ENCODE measurements at places on chromosomes 6 and 20.

DNA sequence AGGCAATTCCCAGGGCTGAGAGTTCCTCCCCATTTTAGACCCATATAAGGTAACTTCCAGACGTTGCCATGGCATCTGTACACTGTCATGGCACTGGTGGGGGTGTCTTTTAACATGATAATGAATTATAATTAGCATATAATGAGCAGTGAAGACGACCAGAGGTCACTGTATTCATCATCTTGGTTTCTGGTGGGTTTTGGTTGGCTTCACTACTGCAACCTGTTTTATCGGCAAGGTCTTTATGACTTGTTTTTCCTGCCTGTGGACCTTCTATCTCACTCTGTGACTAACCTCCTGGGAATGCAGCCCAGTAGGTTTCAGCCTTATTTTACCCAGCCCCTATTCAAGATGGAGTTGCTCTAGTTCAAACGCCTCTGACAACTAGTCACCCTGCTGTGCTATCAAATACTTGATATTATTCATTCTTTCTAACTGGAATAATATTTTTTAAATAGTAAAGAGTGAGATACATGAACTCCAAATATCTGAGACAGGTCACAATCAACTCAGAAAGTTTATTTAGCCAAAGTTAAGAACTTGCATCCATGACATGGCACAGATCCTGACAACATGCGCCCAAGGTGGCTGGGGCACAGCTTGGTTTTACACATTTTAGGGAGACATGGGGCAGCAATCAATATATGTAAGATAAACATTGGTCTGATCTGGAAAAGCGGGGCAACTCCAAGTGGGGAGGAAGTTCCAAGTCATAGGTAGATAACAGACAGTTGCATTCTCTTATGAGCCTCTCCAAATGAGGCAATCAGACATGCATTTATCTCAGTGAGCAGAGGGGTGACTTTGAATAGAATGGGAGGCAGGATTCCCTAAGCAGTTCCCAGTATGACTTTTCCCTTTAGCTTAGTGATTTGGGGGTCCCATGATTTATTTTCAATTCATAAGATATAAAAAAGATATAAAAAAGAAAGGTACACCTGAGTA is 1.2 kb upstream of the UFL1 start:
- peak; percentile 56 for DNase-seq

GRCh38 chr20:49901588-49901987 is 13.7 kb downstream of the SPATA2 start:
- no peak for DNase-seq

DNA sequence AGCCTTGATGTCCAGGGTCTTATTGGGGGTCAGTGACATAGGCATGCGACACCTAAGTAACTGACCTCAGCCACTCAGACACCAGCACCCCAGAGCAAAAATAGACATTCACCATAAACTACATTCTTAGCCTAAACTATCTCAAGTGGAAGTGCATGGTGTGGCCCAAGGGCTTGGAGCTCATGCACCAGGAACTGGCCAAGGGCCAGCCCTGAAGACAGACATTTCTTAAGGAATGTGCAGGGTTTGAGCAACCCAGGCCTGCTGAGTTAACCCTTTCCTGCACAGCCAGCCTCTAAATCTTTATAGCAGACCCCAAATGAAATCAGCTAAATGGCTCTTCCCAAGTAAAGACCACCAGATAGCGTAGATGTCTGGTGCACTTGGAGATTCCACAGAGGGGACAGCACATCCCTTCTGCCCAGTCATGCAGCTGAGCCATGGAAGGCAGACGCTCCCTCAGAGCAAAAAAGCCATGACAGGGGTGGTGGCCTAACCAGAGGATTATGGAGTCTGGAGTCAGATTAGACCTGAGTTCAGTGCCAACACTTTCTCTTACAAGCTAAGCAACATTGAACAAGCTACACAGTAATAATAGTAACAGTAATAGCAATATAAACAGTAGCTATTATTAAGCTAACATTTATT is 222.6 kb downstream of the ZMYND8 start:
- peak; percentile 62 for DNase-seq

DNA sequence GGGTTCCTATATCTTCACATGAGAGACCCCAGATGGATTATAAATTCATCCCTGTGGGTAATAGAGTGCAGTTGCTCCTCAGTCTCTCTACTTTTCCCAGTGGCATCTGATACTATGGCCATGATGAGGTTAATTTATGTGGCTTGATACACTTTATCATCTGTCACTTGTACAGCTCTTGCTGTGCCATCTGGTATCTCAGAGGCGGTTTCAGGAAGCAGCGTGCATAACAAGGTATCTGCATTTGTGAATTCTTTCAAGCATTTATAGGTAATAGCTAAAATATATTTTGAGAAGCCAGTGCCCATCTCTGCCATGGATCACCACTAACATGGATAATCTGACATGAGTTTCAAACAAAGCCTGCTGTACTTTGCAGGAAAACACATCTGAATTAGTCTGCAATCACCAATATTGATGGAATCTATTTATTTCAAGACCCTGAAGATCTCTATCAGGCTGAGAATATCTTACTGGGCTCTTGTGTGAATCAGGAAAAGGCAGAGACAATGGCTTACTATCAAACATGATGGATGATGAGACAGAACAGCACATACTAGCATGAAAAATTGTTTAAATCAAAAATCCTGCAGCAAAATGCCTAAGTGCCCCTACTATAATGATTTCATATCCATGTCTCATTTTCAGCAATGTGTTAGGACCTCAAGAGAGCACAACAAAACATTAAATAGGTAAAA is 548.7 kb upstream of the MAP3K7 start:
- no peak for DNase-seq

- no peak for DNase-seq
Observed at GRCh38 chr6:27375613-27376079, 12.9 kb upstream of the ZNF391 start.

DNA sequence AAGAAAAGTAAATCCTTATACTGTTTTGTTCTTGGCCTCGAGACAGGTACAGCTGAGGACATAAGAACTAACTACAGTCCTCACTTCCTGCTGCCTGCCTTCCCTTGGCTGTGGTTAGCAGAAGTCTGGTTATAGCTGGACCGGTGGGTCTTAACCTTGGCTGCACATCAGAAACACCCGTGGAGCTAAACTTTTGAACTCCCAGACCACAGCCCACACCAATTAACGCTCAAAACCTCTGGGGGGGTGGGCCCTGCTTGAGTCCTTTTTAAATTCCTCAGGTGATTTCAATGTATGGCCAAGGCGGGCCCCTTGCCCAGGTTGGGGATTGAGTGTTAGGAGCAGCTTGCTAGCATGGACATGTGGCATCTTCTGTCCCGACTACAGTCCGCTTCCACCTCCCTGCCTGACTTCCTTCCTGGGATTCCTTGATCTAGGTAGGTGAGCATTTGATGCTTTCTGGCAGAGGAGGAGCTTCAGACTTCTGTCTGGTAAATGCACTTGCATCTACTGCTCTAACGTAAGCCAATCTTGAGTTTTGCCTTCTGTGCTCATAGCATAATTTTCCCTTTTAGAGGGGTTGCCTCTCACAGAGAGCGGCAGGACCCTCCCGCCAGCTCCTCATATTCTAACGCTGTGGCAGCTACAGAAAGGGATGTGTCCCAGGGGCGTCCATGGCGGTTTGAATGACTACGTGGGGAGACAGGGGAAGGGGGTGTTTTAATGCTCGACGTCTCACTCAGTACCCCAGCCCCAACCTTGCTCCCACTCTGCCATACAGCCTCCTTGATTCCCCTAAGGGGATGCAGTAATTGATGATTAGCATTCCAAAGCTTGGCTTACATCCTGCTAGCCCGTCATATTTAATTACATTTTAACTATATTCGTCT is 390.1 kb downstream of the ZFAND3 start:
- no peak for DNase-seq

- no peak for DNase-seq
Observed at GRCh38 chr20:49210101-49210756, 9.0 kb upstream of the DDX27 start.

GRCh38 chr6:142537612-142538478 is 236.0 kb downstream of the ADGRG6 start:
- peak; percentile 14 for DNase-seq

DNA sequence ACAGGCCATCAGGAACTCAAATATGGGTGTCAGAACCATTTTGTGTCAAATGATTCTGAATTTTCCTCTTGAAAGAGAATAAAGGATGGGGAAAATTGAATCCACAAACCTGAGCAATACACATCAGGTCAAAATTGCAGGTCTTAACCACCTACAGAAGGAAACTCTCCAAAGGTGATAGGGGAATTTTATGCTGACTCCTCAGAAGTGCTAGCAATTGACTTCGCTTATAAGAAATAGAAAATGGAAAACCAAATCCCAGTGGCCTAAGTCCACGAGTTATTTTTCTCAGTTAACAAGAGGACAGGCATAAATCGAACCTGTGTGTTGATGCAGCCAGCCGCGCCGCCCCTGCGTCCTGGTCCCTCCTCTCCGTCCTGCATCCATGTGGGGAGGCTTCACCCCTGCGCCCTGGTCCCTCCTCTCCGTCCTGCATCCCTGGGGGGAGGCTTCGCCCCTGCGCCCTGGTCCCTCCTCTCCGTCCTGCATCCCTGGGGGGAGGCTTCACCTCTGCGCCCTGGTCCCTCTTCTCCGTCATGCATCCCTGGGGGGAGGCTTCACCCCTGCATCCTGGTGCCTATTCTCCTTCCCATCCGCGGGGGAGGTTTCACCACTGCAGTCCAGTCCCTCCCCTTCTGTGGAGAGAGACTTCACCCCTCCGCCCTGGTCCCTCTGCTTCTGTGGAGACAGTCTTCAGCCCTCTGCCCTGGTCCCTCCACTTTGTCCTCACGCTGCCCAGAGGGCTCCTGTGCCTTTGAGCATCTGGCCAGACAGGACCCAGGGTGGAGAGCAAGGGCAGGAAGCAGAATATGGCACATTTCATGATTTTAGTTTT is 230.3 kb downstream of the SMOC2 start:
- no peak for DNase-seq

GRCh38 chr20:50568549-50568942 is 58.4 kb downstream of the PTPN1 start:
- no peak for DNase-seq

DNA sequence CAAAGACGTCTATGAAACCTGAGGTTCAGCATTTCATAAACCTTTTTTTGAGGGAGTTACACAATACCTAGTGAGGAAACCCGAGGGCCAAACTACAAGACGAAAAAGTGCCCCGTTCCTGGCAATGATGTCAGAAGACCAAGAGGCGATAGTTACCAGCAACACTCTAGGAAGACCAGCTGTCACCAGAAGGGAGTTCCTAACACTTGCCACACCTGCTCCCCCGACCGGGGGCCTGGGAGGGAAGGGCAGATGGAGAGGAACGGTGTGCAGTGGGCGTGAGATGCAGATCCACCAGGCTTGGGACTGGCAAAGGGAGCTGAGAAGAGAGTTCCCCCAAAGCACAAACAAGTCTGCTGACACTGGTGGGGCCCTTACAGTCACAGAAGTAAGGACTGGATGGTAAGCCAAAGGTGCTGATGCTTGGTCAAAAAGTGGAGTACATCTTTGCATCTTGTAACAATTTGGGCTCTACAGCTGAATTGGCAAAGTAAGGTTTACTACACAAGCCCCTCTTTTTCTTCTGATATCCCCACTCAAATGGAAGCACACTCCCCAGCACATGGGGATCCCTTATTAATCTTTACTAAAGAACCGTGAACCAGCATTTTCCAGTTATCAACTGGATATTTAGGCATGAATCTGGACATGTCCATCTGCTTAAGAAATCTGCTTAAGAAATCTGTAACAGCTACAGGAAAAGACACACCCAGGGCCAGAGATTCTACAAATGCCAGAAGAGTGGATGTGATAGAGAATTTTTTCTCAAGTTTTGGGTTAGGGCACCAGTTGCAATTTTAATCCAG is 38.5 kb downstream of the PANK2 start:
- DNase-seq = no peak
